Immature natural killer cell (primary cell): ENCODE measurements at places on chromosomes 11 and 22.

DNA sequence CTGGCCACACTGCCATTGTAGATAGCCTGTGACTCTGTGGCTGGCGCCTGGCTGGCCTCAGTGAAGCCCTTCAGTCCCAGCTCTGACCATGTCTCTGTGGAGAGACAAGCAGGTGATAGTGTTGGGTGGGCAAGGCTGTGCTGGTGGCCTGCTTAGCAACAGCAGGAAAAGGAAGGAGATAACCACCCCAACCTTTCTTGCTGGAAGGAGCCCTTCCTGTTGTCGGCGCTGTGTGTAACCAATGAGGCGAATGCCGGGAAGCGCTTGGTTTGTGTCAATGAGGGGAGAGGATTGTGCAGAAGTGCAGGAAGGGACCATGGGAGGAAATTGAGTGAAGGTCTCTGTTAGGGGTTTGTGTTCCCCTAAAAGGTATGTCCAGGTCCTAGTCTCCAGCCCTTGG lies 27.3 kb downstream of the PARVB start:
- no peak overlapping the region for H3K4me3 ChIP-seq
- H3K27me3 ChIP-seq = peaks cover 3% of the 10 kb centered on the region
- H3K4me1 ChIP-seq = peaks cover 6% of the 10 kb centered on the region
- no peaks in the 10 kb centered on the region for H3K36me3 ChIP-seq

DNA sequence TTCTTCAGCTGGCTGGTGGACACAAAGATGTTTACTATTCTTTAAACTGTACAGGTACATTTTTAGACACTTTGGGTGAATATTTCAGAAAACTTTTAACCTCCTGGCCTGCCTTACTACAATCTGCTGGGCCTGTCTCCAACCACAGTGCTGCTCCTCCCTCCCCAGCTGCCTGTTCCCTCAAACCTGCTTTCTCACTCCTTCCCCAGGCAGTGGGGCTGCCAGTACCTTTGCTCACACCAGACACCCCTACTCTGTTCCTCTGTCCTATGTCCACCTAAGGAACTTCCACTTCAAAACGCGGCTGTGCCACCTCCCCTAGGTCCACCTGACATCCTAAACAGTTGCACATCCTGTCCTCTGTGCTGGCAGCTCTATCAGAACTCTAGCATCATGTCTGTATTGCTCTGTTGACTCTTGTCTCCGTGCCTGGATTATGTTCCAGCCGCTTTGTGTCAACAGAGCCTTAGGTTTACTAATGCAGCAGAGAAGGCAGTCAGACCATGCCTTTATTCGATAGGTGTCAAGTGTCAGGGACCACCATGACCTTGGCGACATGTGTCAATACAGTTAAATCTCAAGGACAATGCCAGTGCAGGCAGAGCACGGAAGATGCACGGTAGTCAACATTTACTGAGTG lies 13.4 kb downstream of the ZP1 start:
- no peak overlapping the region for H3K4me3 ChIP-seq
- H3K4me1 ChIP-seq = no peaks in the 10 kb centered on the region
- H3K27ac ChIP-seq = no peak overlapping the region
- H3K27me3 ChIP-seq = no peaks in the 10 kb centered on the region

GRCh38 chr11:125945797-125946520 lies at the start of gene VSIG10L2:
TSS of gene VSIG10L2 (plus strand) at chr11:125946044. CDS start at chr11:125946056, 12 bp downstream.
- H3K27me3 ChIP-seq = peaks cover 12% of the 10 kb centered on the region
- no peaks in the 10 kb centered on the region for H3K4me1 ChIP-seq
- H3K4me3 ChIP-seq = no peak within 1 kb of the TSS
- DNase-seq = no peak
- no peak within 1 kb of the TSS for H3K27ac ChIP-seq

- no peak overlapping the region for H3K27ac ChIP-seq
- no peak for DNase-seq
Measured at GRCh38 chr11:70790671-70791300, 392.5 kb downstream of the CTTN start.

GRCh38 chr11:134727204-134727603 lies 315.2 kb upstream of the B3GAT1 start:
- H3K4me3 ChIP-seq = no peak overlapping the region
- DNase-seq = no peak
- no peak overlapping the region for H3K27ac ChIP-seq
- no peaks in the 10 kb centered on the region for H3K36me3 ChIP-seq
- no peaks in the 10 kb centered on the region for H3K27me3 ChIP-seq
- no peaks in the 10 kb centered on the region for H3K4me1 ChIP-seq

DNA sequence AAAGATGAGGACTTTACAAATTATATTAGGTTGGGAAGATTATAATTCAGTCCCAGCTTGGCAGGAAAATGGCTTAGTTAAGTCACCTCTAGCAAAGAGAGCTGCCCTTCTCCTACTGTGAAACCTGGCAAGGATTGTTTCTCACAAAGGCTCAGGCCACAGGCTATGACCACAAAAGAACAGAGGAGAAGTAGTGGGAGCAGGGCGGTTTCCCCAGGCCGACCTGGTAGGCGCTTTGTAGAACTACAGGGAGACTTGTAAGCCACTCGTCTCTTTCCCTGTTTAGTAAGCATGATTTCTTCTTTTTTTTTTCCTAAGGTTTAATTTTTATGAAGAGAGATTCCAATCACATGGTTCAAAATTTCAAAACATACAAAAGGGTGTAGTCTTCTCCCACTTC lies 4.6 kb downstream of the SNAP29 start:
- peak overlapping the region; percentile 70 for H3K27ac ChIP-seq
- H3K4me1 ChIP-seq = peaks cover 82% of the 10 kb centered on the region
- peaks cover under 1% of the 10 kb centered on the region for H3K27me3 ChIP-seq
- DNase-seq = no peak

DNA sequence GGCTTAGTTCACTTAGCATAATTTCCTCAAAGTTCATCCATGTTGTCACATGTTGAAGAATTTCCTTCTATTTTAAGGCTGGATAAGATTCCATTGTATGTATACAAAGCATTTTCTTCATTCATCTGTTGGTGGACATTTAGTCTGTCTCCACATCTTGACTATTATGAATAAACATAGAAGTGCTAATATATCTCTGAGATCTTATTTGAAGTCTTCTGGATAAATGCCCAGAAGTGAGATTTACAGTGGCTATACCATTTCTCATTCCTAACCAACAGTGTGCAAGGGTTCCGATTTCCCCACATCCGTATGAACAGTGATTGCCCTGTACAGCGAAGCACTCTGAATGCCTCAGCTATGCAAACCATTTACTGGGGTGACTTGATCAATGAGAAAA lies 6.6 kb upstream of the ZFTA start:
- H3K27ac ChIP-seq = no peak overlapping the region
- peaks cover 7% of the 10 kb centered on the region for H3K27me3 ChIP-seq
- no peaks in the 10 kb centered on the region for H3K36me3 ChIP-seq
- peaks cover 2% of the 10 kb centered on the region for H3K4me1 ChIP-seq

DNA sequence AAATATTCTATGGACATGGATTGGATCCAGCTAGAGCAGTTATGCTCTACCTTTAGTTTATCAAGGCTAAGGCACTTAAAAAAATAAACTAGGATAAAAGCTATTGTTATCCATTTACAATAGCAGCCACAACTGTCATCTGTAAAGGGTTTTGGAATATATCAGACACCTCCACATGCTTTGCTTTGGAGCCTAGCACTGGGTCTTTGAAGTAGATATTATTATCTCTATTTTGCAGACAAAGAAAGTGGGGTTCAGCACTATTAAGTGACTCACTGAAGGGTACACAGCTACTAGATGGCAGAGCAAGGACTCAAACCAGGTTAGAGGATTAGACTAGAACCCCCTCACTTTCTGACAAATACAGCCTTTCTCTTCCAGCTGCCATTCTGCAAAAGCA lies 82.0 kb downstream of the KCNJ1 start:
- H3K27me3 ChIP-seq = peaks cover 4% of the 10 kb centered on the region
- H3K27ac ChIP-seq = peak overlapping the region; percentile 84
- peaks cover 66% of the 10 kb centered on the region for H3K36me3 ChIP-seq
- peaks cover 94% of the 10 kb centered on the region for H3K4me1 ChIP-seq

GRCh38 chr11:61140416-61140815 lies 20.8 kb downstream of the VPS37C start:
- no peak overlapping the region for H3K27ac ChIP-seq
- DNase-seq = no peak
- peaks cover 9% of the 10 kb centered on the region for H3K36me3 ChIP-seq
- no peaks in the 10 kb centered on the region for H3K4me1 ChIP-seq
- H3K4me3 ChIP-seq = no peak overlapping the region
- H3K27me3 ChIP-seq = peaks cover 2% of the 10 kb centered on the region

- H3K27ac ChIP-seq = no peak overlapping the region
- no peak for DNase-seq
- peaks cover 43% of the 10 kb centered on the region for H3K4me1 ChIP-seq
- H3K36me3 ChIP-seq = no peaks in the 10 kb centered on the region
Measured at GRCh38 chr11:57646799-57647303, 2.9 kb downstream of the YPEL4 start.

DNA sequence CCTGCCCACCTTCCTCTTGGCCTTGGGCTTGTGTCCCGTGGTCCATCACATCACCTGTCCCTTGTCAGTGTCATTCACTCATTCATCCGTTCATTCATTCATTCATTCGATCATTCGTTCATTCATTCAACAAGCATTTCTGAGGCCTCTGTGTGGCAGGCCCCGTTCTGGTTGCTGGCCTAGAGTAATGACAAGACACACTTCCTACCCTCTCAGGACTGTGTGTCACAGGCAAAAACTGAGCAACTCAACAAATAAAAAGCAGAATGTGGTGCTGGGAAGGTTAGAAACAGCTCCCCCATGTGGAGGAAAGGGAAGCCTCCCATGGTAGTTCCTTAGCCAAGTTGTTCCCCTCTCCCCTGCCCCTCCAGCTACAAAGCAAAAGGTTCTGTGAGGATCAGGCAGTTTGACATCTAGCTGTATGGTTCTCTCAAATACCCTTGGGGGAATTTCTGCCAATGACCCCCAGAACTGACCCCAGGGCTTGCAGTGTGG lies 1.6 kb upstream of the OMP start:
- peaks cover 2% of the 10 kb centered on the region for H3K27me3 ChIP-seq
- H3K4me1 ChIP-seq = no peaks in the 10 kb centered on the region
- peak; percentile 10 for DNase-seq

GRCh38 chr22:35538801-35539321 lies 1.8 kb upstream of the RASD2 start:
- peaks cover 22% of the 10 kb centered on the region for H3K4me1 ChIP-seq
- peak overlapping the region; percentile 64 for H3K4me3 ChIP-seq
- H3K36me3 ChIP-seq = no peaks in the 10 kb centered on the region
- no peak for DNase-seq
- peaks cover 26% of the 10 kb centered on the region for H3K27me3 ChIP-seq
- peak overlapping the region; percentile 77 for H3K27ac ChIP-seq

GRCh38 chr22:37196539-37197450 lies 8.7 kb upstream of the C1QTNF6 start:
- DNase-seq = no peak
- peak overlapping the region; percentile 63 for H3K27ac ChIP-seq
- peaks cover 51% of the 10 kb centered on the region for H3K4me1 ChIP-seq
- no peaks in the 10 kb centered on the region for H3K36me3 ChIP-seq
- H3K4me3 ChIP-seq = no peak overlapping the region

- H3K36me3 ChIP-seq = no peaks in the 10 kb centered on the region
- no peaks in the 10 kb centered on the region for H3K27me3 ChIP-seq
- no peak overlapping the region for H3K4me3 ChIP-seq
- no peak for DNase-seq
- no peaks in the 10 kb centered on the region for H3K4me1 ChIP-seq
- H3K27ac ChIP-seq = no peak overlapping the region
Measured at GRCh38 chr11:108871867-108872266, 207.0 kb downstream of the DDX10 start.

DNA sequence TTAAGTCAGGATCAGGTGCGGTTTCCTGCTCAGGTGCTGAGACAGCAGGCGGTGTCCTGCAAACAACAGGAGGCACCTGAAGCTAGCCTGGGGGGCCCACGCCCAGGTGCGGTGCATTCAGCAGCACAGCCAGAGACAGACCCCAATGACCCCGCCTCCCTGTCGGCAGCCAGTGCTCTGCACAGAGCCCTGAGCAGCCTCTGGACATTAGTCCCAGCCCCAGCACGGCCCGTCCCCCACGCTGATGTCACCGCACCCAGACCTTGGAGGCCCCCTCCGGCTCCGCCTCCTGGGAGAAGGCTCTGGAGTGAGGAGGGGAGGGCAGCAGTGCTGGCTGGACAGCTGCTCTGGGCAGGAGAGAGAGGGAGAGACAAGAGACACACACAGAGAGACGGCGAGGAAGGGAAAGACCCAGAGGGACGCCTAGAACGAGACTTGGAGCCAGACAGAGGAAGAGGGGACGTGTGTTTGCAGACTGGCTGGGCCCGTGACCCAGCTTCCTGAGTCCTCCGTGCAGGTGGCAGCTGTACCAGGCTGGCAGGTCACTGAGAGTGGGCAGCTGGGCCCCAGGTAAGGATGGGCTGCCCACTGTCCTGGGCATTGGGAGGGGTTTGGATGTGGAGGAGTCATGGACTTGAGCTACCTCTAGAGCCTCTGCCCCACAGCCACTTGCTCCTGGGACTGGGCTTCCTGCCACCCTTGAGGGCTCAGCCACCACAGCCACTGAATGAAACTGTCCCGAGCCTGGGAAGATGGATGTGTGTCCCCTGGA lies at the start of gene MYO7A:
Gene MYO7A, plus strand, starts transcription at position 327 of the 772 bp plus-strand sequence. CDS start 2,389 bp downstream, outside the sequence.
- no peak within 1 kb of the TSS for H3K27ac ChIP-seq
- peaks cover 6% of the 10 kb centered on the region for H3K27me3 ChIP-seq
- peaks cover 13% of the 10 kb centered on the region for H3K4me1 ChIP-seq
- DNase-seq = no peak

GRCh38 chr22:43365715-43366440 lies 22.7 kb upstream of the SCUBE1 start:
- no peak for DNase-seq
- H3K4me3 ChIP-seq = no peak overlapping the region
- no peaks in the 10 kb centered on the region for H3K4me1 ChIP-seq

GRCh38 chr11:77854838-77855237 lies 33.9 kb downstream of the AAMDC start:
- no peaks in the 10 kb centered on the region for H3K27me3 ChIP-seq
- no peak overlapping the region for H3K27ac ChIP-seq
- no peak for DNase-seq
- no peaks in the 10 kb centered on the region for H3K4me1 ChIP-seq

DNA sequence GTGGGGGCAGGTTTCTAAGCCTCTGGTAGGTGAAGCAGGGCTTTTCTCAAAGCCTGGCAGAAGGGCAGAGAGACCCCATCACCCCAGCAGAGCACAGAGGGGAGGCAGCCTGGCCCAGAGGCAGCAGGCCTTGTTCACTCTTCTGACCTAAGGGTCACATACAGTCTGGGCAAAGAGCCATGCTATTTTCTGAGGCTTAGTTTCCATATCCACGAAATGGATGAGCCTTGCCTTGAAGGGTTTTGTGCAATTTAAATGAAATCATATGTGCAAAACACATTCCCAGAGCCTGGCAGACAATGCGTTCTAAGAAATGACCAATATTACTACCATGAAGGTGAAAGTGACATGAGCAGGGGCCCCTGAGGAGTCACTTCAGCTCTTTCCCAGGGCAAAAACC lies 44.5 kb downstream of the HIRA start:
- H3K27me3 ChIP-seq = peaks cover 1% of the 10 kb centered on the region
- H3K4me3 ChIP-seq = no peak overlapping the region
- H3K4me1 ChIP-seq = no peaks in the 10 kb centered on the region
